ENCODE measurements at places on chromosomes 3 and 15. TPM values are rescaled to one million over a fixed set of nuclear protein-coding genes. Genes with fewer than 3 reads are reported as not detected.

GRCh38 chr3:186121968-186122367 is 13.1 kb upstream of the ETV5 start:
- no peak for DNase-seq

DNA sequence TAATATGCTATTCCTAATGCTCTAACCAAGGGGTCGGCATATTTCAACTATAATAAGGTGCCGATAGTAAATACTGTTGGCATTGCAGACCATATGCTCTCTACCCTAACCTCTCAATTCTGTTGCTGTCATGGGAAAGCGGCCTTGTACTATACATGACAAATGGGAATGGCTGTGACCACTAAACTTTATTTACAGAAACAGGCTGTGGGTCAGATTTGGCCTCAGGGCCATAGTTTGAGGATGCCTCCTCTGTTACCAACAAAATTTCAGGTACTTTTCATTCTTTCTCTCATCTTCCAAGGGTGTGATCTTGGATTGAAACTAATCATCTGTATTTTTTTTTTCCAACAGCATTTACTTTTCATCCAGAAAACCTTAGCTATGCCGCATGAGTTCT is 242.0 kb downstream of the MAGI1 start:
- no peak for DNase-seq

GRCh38 chr15:41336549-41336948 is 3.9 kb downstream of the NUSAP1 start:
- no peak for DNase-seq

DNA sequence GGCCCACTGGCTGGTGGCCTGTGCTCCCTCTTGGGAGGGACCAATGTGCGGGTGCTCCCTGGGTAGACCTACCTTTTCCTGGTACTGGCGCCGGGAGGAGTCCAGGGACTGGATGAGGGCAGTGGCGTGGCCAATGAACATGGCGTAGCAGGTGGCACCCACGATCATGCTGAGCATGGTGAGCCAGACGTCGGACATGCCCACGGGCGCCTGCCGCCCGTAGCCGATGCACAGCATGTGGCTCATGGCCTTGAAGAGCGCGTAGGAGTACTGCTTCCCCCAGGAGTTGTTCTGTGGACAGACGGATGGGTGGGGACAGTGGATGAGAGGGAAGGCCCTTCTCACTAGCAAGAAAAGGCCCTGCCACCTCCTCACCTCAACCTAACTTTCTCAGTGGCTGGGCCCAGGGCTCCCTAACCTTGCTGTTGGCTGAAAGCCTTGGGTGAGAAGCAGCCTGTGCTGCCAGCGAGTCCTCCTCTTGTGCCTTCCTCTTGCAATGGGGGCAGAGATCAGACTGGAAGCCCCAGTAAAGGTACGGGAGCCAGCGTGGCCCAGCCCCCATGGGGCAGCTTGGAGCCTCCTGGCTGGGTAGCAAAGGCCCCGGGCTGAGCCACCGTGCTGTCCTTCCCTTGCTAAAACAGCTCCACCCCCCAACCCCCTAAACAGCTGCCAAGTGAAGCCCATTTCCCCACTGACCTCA is 39.1 kb downstream of the HCN4 start:
- DNase-seq = no peak

- peak; percentile 81 for DNase-seq
Measured at GRCh38 chr15:60392986-60393790, 4.6 kb downstream of the ANXA2 start.

- no peak for DNase-seq
Measured at GRCh38 chr15:49620199-49620598, 419 bp downstream of the FAM227B start.

GRCh38 chr3:99498550-99499234 is 139.7 kb upstream of the COL8A1 start:
- no peak for DNase-seq

DNA sequence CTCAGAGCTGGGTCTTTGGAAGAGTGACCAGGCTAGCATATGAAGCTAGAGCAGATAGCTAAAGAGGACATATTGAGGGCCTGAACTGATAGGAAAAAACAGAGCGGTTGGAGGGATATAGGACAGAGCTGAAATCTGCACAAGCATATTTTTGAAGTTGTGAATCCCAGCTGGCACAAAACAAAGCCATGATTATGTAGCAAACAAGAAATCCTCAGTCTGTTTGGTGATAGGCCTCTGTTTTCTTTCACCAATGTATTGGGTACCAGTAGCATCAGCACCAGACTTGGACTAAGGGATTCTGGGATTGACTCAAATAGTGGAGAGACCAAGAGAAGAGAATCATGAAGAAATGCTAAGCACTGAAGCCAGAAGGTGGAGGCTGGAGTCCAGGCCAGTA is 151.0 kb downstream of the FAM43A start:
- no peak for DNase-seq

GRCh38 chr3:113625834-113626233 is 70.6 kb downstream of the USF3 start:
- no peak for DNase-seq

DNA sequence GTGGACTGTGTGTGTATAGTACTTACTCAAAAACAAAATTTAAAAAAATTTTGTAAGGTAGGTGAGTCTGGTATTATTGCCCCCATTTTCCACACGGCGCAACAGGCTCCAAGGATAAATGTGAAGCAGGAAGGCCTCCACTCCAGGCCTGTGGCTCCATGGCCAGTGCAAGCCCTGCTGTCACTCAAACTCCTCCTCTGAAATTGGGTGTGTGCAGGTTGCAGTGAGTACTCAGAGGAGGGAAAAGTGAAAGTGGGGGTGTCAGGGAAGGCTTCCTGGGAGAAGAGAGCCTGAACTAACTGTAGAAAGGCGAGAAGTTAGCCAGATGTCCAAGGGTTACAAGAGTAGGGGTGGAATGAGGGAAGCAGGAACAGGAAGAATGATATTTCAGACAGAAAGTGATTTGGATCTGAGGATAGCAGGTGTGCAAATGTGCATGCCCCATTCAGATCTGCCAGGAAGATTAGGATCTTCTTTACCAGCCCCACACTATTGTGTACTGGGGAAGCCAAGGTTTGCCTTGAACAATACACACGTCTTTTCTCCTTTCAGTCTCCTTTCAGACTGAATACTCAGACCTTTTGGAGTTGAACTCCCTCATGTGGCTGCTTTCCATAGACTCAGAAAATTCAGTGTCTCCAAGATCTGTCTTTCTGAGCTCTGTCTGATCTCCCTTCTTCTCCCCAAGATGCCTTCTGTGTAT is 48.7 kb upstream of the RYK start:
- peak; percentile 13 for DNase-seq

RARB gene
- total RNA-seq = 9.3 TPM

AP3B2 gene
- 1.3 TPM for total RNA-seq

All from tibial nerve (tissue), 4 donors.